Renal cortical epithelial cell (primary cell): ENCODE measurements at places on chromosomes 2 and 18.
A peak's percentile ranks its signal among the peaks of the same experiment; 100 is the strongest.

DNA sequence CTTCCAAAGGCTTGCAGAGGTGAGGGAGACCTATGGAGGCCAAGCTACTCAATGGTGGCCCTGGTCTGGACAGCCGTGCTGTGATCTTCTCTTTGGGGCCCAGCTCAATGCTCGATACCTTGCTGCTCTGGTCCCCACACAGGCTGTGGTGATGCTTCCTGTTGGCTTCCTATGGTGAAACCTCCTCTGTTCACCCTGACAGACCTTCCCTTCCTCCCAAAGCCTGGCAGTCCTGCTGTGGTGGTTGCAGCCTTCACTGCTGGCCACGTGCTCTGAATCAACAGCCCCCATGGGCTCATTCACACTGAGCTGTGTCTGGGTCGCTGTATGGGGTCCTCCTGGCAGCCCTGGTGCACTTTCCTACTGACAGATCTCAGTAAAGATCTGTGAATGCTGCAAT, 31.0 kb upstream of the GALR1 start:
- no peak for DNase-seq

GRCh38 chr2:45141883-45142866, 132.9 kb upstream of the SIX2 start:
- DNase-seq = no peak

DNA sequence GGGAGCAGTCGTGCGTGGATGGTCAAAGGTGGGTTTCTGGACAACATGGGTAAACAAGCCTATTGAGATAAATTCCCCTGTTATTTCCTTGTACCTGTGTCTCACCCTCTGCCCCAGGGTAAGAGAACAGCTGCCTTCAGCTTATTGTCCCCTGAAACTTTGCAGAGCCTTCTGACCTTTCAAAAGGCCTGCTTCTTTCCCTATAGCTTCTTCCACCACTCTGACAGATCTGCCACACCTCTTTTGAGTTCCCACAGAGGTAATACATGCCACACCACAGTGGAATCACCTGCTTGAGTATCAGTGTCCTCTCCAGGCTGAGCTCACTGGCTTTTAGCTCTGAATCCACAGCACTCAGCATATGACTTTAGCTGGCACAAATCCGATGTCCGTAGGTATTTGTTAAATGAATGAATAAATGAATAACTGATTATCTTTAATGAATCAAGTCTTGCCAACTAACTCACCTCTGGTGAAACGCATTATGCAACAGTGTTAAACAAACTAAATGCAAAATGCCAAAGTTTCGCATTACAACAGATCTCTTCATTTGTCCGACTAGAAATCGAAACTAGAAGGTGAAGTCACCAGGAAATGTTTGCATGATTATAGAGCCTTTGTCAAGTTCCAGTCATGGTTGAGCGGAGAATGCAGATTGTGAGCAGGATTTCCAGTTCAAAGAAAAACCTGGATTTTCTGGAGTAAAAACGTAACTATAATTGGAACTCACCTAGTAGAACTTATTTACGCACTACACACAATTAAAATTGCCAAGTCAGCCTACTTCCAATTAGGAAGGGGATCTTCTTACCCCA, 16.4 kb downstream of the DYNAP start:
- DNase-seq = peak; percentile 100

DNA sequence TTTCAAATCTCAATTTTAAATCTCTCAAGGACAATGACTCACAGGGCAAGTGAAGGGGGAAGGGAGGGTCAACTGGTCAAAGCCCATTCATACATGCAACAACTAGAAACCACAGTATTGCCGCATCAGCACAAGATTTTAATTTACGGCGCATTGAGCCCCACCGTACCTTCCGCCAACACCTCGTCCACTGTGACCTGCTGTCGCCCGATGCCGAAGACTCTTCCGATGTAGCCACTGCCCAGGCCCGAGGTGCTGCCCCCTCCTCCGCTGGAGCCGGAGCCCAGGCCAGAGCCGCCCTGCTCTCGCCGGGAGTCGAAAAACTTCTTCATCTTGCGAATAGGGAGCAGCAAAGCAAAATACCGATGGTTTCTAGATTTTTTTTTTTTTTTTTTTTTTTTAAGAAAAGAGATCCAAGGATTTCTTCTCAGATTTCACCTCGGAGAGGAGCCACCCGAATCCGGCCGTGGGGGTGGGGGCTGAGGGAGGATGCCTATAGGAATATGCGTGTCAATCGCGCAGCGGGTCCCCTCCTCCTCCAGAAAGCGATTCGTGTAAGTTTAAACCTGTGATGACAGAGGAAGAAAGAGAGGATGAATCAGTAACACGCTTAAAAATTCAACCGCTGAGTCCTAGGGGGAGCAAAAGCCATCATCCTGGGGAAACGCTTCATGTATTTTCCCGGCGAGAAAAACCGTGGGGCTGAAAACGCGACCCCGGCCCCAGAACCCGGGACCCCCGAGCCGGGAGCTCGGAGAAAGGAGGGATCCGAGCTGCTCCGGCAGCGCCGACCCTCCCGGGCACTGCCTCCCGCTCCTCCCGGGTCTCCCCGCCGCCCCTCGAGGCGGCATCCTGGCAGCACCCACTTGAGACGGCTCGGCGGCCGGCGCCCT, 584 bp downstream of the AAK1 start:
- peak; percentile 77 for DNase-seq

DNA sequence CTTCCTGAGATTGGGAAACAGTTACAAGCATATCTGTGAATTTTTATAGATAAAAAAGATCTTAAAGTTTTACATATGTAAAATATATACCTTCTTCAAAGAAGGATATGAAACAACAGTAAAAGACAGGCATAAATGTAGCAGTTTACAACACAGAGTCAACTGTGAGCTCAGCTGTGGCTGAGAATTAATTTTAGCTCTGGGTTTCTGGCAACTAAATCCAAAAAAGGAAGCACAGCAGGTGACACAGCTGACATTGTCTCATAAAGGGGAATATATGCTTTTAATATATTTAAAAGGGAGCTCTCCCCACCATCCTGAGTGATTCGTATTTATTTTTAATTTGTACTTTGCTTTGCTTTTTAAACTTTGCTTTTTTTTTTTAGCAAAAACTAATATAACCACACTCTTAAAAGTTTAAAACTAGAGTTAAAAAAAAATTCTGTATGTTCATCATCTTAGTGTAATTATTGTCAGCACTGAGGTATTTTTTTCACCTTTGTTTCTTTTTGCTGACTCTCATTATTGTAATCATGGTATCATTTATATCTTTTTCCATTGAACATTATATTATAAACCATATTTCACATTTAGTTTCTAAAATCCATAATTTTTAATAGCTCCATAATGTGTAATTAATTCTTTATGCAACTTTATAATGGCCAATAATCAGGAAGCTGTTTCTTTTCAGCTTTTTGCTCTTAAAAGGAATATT, 6.7 kb downstream of the TUBB6 start:
- no peak for DNase-seq

- no peak for DNase-seq
Observed at GRCh38 chr18:5058768-5059695, 138.0 kb downstream of the AKAIN1 start.

DNA sequence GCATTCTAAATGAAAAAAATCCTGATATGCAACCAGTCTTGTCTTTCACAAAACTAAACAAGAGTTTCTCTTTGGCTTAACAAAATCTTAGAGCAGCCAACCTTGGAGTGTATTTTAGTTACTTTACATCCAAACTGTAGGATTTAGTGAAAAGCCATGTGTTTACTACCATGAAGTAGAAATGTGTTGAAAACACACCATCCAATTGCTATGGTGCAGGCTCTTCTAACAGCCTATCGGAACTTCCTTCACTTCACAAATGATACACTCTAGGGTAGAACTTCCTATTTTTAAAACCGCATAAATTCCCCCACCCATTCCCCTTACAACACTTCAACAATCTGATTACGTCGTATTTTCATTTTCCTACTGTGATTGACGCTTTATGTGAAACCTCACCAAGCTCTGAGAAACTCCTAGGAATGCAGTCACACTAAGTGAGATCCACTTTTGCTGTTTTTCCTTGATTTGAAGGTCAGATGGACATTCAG, 74.4 kb upstream of the MAP4K4 start:
- no peak for DNase-seq

DNA sequence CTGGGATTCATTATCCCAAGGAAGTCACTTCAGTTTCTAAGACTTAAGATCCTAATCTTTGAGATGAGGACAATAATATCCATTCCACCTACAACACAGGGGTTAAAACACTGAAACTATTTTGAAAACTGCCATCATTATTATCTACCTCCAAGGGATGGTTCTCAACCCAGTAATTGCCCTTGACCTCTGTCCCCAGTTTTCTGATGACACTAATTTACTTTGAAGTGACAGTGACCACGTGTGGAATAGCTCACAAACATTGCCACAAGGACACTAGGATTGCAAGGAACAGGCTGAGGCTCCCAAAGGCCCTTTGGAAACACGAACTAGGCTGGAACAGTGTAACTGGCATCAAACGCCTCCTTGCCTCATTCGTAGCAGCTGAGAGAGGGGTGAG, 78.4 kb downstream of the UXS1 start:
- DNase-seq = no peak

DNA sequence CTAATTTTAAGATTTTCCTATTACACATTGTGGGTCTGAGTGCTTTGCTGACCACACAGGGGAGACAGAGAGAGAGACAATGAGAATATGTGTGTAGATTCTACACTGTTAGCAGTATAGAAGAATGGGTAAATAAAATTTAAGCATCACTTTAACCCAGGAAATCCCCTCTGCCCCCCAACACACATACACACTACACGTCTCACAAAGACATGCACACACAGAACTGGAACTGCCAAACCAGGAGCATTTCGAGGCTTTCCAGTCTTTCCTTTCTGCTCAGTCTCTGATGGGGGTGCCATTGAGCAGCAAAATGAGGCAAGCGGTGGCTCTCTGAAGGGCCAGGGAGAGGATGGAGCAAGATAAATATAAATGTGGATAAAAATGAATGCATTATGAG, 2.5 kb downstream of the MERTK start:
- DNase-seq = no peak

GRCh38 chr2:180524499-180524898, 455.9 kb upstream of the UBE2E3 start:
- DNase-seq = no peak

GRCh38 chr2:29394311-29394980, 279.2 kb downstream of the CLIP4 start:
- DNase-seq = no peak

- DNase-seq = no peak
Observed at GRCh38 chr2:98643496-98644100, 35.2 kb downstream of the UNC50 start.

GRCh38 chr18:6997808-6998207, 119.8 kb downstream of the LAMA1 start:
- peak; percentile 1 for DNase-seq

- no peak for DNase-seq
Observed at GRCh38 chr2:31778153-31778552, 197.4 kb upstream of the SRD5A2 start.

DNA sequence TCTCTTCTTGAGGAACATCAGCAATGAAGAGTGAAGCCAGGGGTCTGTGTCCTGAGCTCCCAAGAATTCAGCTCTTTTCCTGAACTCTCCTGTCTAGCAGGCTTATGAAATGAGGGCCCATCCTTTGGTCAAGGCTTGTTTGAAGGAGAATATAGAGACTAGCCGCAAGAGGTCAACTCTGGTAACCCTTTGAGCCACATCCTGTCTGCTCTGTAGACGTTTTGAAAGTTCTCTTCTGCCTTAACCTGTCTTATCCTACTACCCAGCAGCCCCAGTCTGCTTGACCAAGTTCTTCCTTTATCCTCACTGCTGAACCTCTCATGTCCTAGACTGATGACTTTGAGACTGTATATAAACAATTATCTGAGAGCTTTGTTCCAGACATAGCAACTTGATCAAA, 5.4 kb downstream of the SEMA4F start:
- DNase-seq = no peak

DNA sequence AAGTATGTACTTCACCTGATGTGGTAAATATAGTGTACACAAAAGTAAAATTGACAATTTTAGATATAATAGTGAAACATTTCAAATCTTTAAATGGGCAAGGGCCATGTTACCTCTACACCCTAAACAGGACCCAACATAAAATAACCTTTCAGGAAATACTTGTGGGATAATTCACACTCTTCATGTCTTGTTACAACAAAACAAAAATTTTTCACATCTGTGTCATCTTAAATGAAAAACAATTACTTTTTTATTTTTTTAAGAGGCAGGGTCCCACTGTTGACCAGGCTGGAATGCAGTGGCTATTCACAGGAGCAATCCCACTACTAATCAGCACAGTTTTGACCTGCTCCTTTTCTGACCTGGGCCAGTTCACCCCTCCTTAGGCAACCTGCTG, 42.1 kb downstream of the SRBD1 start:
- DNase-seq = peak; percentile 18

- peak; percentile 96 for DNase-seq
Observed at GRCh38 chr18:58177004-58177717, 133.1 kb downstream of the NEDD4L start.

GRCh38 chr18:6751222-6751621, 21.7 kb downstream of the ARHGAP28 start:
- no peak for DNase-seq

DNA sequence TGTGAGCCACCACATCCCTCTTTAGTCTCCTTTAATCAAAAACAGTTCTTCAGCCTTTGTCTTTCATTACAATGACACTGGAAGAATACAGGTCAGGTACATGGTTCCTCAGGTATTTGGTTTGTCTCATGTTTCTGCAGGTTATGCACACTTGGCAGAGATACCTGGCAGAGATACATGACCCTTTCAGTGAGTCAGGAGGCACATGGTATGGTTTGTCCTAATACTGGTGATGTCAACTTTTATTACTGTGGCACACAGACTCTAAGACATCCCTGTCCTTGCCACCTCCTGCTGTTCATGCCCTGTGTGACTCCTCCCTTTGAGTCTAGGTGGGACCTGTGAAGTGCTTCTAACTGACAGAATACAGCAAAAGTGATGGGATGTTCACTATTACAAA, 58.4 kb downstream of the SPIRE1 start:
- DNase-seq = peak; percentile 39

- peak; percentile 65 for DNase-seq
Observed at GRCh38 chr18:59885579-59886163, 14.1 kb upstream of the PMAIP1 start.

DNA sequence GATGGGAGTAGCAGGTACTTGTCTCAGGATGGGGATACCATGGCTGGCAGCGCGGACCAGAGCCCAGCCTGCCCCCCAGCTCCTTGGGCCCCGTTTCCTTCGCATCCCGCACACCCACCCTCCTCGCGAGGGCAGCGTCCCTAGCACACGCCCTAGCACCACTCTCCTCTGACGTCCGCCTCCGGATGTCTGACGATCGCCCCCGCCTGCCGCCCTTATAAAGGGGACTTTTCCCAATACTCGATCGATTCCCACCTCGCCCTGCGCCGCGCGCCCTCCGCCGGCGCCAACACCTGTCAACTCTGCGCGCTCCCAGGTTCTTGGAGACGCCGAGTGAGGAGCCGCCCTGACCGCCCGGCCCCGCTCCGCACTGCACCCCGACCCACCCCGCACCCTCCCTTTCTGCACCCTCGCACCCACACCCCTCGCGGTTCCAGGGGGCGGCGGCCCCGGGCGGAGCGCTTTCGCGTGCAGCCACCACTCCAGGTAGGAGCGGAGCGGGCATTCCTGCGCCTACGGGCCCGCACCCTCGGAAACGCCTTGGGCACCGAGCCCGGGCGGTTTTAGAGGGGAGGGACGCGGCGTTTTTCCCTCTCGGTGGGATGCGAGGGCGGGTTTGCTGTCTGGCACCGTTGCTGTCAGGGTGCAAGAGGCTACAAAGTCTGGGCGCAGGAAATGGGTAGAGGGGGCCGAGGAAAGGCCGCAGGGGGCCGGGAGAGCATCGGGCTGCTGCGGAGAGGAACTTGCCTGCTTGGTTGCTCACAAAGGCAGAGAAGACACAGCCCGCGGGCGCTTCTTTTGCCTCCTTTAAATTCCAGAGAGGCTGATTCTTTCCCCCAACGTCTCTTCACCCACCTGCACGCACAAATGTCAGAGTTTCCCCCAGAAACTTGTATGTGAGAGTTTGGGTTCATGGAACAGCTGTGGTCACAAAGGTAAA, at the start of gene SLC5A7:
Gene SLC5A7 (plus strand): TSS at position 247 of the 940 bp plus-strand sequence. CDS start 1,632 bp downstream, outside the sequence.
- no peak for DNase-seq
